GM04503 (cell line): ENCODE measurements at places on chromosomes 13 and 19.
A peak's percentile ranks its signal among the peaks of the same experiment; 100 is the strongest.

DNA sequence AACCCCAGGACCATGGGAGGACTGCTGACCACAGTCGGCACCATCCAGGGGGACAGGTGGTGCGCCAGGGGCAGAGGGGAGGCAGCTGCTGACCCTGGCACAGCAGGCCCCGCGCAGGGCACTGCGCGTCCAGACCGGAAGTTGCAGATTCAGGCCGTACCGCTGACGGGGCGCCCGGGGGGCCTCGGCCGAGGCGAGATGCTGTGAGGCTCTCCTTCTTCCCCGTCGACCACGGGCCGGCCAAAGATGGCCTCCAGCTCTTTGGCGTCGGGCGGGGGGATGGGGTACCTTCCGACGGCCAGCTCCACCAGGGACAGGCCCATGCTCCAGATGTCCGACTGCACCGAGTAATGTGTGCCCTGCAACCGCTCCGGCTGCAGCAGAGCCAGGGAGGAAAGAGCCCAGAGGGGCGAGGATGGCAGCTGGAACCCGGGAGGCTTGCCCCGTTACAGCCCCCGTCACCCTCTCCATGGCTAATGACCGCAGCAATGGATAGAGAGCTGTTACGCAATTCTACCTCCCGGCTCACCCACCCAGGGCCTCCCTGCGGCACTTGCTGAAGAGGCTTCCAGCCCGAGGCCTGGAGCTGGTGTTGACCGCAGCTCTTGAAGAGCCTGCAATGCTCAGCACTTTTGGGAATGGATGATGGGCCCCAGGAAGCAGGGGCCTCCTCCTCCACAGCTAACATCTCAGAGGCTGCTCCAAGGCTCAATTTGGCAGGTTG lies 24.7 kb downstream of the MAP2K2 start:
- no peak for DNase-seq

- no peak for DNase-seq
Measured at GRCh38 chr13:51481656-51482055, 28.8 kb upstream of the INTS6 start.

DNA sequence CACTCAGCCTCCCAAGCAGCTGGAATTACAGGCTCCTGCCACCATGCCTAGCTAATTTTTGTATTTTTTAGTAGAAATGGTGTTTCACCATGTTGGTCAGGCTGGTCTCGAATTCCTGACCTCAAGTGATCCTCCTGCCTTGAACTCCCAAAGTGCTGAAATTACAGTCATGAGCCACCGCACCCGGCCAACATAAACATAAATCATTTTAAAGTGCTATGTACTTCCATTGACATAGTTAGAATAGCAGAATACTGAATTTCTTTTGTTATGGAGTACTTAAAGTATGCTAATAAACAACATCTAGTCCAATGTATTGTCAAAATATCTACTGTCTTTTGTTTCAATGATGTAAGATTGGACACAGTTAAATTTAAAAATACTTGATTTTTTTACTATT lies 539.0 kb downstream of the PCDH9 start:
- DNase-seq, result no peak

DNA sequence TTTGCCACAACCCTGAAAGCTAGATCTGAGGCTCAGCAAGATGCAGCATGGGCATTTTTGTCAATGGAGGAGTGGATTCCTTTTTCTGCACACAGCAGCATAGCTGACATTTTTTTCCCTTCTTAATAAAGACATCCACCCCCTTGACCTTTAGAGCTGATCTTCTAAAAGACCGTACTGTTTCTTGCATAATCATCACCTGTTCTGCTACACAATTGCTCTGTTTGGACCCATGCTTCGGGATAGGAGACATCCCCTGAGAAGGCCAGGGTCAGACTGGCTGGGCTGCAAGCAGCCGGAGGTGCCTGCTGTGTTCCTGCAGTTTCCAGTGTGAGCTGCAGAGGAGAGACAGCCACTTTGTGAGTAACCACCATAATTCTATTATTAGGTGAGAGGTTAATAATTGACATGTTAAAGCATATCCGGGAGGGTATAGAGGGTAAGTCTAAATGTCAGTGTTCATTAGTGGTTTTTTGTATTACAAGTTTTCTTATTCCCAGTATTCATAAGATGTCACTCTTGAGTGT lies 108.5 kb upstream of the C1QTNF9B start:
- DNase-seq, result no peak

- DNase-seq, result no peak
Measured at GRCh38 chr19:6012426-6013170, 34.7 kb upstream of the RANBP3 start.

- no peak for DNase-seq
Measured at GRCh38 chr19:53147645-53148044, 11.2 kb downstream of the ZNF347 start.

DNA sequence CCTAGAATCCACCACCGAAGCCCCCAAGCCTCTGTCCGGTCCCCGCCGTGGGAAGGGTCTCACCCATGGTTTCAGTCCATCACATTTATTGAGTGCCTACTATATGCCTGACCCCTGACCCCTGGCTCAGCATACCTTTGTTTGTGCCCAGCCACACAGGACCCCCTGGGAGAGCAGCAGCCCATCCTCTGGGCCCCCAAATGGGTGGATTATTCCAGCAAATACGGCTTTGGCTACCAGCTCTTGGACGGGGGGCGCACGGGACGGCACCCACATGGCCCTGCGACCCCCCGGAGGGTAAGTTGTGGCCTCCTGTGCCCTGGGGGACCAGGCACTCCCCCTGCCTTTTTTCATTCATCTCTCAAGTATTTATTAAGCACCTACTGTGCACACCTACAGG lies 7.7 kb downstream of the PLK5 start:
- DNase-seq, result no peak

DNA sequence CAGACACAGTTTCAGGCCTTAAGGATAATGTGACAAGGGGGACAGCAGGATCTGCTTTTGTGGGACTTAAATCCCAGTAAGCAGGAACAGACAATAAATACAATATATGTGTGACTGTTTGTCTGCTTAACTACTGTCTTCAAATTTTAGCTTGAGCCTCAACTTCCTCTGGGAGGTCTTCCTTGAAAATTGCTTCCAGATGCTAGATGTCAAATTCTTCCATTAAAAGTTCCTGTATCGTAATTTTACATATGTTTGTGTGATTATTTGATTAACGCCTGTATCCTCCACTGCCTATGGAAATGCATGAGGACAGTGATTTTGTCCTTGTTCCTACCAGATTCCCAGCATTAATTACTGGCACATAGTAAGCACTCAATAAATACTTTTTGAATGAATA lies 385.5 kb downstream of the NDFIP2 start:
- no peak for DNase-seq

DNA sequence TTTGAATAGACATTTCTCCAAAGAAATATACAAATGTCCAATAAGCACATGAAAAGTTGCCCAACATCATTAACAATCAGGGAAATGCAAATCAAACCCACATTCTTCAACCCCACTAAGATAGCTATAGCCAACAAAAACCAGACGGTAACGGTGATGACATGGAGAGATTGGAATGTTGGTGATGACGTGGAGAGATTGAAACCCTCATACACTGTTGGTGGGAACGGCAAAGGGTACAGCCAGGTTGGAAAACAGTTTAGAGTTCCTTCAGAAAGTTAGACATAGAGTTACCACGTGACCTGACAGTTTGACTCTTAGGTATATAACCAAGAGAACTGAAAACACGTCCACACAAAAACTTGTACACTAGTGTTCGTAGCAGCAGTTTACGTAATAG lies 48.1 kb downstream of the TNFRSF19 start:
- DNase-seq, result peak; percentile 84

DNA sequence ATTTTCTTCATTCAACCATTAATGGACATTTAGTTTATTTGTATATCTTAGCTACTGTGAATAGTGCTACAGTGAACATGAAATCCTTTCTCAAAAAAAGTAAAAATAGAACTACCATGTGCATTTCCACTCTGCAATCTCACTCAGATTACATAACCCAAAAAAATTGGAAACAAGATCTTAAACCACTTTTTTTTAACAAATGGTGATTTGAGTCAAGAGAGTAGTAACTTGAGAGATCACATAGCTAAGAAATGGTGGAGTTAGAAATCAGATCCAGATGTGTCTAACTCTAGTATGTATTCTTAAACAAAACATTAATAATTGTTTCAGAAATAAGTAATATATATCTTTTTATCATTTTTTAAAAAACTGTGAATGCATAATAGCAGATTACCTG lies 318.3 kb upstream of the SGCG start:
- no peak for DNase-seq

GRCh38 chr19:5588906-5589676 lies 21.3 kb upstream of the TINCR start:
- DNase-seq, result no peak

DNA sequence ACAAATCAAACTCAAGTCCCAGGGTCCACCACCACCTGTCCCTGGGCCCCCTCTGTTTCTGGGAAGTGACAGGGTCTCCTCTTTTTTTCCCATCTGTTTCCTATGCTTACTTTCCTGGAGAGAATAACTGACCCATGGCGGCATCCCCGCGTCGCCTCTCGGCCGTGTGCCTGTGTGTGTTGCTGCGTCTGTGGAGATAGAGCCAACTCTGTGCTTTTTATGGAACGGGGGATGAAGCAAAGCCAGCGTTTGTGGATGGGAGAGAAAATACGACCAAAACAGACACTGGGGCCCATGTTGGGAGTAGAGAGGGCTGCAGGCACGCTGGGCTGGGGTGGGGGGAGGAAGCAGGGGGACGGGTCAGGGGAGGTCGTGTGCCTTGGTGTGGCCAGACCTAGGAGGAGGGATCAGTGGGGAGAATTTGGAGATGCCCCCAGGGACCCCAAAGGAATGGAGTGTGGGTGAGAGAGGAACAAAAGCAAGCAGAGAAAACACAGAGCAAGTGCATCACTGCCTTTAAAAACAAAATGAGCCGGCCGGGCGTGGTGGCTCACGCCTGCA lies 16.6 kb downstream of the PLK5 start:
- no peak for DNase-seq

- DNase-seq, result no peak
Measured at GRCh38 chr19:29530540-29531457, 5.0 kb downstream of the VSTM2B start.

DNA sequence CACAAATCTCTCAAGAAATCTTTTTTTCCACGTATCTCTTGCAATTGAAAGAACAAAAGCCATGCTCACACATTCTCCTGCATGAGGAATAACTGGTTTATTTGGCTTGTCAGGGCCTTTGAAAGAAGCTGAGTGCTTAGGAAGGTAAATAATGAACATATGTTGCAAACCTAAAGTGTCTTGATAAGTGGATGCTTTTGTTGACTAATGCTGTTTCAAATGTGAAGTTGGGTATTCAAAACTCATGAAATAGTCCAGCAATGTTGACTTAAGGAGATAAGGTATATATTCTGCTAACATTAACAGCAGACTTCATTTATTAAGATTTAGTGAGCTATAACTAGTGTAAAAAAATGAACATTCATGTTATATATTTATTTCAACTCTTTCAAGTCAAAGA lies 1792.7 kb upstream of the MIR17HG start:
- no peak for DNase-seq

DNA sequence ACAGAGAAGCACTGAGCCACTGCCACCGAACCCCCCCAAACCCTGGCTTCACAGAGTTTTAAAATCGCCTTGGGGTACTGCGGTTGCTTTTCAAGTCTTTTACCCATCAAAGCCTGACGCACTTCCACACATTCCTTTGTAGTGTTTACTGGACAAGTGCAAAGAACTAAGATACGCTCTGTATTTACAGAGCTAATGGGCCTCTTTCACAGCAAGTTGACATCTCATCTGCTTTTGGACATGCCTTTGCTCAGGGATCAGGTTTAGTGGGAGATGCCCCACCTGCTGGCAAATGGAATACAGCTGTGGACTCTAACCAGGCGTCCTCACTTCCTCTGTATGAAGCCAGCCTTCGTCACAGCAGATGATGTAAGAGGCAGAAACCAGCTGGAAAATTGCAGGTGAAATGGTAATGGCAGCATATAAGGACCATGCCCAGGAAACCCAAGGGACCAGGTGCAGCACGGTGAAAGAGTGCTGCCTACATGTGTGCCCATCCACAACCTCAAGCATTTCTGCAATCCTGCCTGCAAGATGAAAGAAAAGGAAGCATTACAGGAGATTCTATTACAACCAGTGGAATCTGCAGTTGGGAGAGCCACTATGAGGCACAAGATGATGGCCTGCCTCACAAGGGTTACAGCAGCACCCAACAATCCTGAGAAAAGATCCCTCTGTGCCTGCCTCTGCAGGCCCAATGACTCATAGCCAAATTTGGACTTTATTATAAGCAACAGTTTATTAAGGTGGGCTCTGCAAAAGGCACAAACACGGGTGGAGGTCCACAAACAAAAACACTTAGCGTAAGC lies 34.7 kb downstream of the BRD4 start:
- DNase-seq, result no peak

DNA sequence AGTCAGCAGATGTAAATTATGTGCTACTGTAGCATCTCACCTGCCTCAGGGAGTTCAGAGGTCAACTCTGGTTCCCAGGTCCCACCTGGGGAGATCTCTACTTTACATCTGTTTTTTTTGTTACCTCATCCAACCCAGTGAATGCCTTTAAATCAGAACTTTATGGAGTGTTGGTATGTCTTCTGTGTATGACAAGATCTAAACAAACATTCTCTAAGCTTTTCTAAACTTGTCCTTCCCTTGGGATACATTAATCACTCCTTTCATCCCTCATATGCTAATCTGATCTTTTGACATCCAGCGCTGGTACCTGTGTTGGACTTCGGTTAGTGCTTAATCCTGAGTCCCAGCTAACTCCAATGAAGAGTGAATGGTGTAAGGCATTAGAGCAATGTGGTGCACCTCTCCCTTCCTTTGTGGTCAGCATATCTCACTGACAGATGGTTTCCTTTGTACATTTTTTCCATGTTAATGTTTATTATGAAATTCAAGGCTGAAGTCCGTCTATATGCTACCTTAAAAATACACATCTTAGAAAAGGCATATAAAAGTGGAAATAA lies 213.4 kb downstream of the ABCC4 start:
- no peak for DNase-seq

DNA sequence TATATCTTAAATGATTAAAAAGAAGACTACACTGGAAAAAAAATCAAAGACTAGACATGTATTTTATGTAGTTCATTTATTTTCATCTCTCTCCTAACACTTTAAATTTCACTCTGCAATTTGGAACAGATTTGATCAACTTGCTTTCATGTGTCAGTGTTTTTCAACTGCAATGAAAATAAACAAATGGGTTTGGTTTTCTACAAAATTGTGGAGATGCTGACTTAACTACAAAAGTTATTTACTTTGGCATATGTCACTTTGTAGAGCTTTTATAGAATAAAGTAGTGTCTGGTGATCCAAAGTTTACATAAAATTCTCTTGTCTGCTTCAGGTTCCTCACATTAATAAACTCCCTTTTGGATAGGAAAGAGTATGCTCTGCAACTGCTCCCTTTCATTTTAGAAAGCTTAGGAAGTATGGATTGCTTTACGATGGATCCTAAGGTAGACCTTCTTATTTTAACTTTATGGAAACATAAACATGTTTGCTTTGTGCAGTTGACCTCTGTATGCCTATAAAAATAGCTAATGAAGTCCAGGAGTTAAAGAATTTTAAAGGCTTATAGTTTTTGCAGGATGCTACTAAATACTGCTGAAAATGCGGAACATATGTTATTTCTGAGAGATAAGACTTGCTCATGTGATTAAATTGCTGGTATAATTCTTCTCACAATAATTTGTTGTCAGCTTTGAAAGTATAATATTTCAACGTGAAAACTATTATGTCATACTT lies 815.9 kb downstream of the PCDH9 start:
- DNase-seq, result no peak

GRCh38 chr13:113565526-113566226 lies 18.9 kb upstream of the TFDP1 start:
- DNase-seq, result no peak
